ENCODE measurements at places on chromosomes 3 and 15.

DNA sequence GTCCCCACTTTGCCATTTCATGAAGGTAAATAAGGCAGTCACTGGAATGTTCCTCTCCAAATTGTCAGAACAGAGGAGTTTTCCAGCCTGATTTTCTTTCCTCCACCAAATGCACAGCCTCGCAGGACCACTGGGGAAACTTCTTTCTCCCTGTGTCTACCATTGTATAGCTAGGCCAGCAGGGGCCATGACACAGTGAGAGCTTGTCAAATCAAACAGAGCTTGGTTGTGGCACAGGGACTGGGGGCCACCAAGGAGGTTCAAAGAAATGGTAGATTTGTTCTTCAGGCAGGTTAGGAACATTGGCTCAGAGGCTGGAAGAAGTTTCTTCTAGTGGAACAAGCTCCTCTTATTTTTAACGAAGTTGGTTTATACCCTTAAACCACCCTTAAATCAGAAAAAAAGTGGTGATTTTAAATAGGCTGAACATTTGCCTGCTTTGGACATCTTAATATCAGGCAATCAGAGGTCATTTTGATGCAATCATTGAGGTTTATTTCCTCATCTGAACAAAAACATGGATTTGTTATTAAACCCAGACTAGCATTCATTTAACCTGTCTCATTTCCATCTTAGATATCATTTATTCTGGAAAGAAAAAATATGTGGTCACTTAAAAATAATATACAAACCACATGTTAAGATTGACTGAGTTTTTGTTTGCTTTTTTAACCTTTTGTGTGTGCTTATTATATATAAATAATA lies 105.6 kb downstream of the GTPBP8 start:
- no peak for DNase-seq

GRCh38 chr3:152243721-152244516 lies 24.8 kb upstream of the MBNL1 start:
- DNase-seq: no peak

DNA sequence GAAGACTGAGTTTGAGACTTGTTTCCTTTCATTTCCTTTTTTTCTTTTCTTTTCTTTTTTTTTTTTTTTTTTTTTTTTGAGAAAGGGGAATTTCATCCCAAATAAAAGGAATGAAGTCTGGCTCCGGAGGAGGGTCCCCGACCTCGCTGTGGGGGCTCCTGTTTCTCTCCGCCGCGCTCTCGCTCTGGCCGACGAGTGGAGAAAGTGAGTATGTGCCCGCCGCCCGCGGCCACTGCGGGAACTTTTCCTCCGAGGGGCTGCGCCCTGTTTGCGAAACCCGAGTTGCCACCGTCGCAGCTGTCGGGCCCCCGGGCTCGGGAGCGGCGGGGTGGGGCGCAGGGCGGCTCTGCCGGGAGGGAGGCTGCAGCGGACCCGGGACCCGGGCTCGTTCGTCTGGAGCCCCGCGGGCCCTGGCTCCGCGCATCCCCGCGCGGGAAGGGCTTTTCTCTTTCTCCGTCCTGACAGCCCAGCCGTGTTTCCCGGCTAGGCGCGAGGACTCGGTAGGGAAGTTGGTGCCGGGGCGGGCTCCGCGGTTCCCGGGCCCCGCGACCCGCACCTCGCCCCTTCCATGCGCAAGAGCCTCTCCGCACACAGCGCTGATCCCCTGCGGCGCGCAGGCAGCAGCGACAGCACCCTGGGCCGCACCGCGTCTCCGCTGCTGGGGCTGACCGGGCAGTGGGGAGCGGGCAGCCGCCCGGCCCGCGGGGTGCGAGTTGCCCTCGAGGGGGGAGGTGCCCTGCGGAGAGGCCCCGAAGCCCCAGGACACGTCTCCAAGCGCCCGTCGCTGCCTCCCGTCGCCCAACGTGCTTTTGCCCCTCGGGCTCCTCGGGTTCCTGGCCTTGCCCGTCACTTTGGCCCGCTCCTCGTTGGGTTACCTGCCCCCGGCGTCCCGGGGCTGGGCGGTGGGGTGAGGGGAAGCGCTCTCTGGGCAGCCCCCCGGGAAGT lies 1.4 kb downstream of the IGF1R start:
- DNase-seq: peak; percentile 13

DNA sequence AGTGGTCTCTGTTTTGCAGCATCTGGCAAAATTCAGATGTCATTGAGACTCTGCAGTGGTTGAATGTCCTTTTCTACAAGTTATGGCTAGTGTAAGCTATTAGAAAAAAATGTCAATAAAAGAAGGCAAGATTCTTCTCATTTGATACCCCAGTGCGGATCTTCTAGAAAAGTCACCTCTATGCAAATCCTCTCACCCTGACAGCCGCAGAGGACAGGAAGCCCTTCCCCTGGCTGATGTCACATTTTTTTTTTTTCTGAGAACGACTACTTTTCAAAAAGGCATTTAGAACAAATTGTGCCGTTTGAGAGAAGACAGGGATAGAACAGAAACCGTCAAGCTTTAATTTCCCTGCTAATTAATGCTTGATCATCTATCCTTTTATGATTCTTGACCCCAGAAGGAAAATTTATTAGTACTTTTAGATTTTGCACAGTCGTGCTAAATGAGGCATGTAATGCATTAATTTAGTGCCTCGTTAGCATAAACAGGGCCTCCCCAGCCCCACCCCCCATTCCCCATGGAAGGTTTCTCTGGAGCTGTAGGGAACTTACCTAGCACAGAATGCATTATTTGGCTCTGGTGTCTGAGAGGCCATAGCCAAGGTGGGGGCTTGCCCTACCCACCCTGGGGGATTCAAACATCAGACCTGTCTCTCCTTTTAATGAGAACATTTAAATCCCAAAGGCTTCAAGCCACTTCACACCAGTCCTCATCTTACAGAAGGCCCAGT lies 183.8 kb downstream of the OPA1 start:
- no peak for DNase-seq

GRCh38 chr3:194930377-194931204 lies 244.9 kb downstream of the FAM43A start:
- DNase-seq: no peak

DNA sequence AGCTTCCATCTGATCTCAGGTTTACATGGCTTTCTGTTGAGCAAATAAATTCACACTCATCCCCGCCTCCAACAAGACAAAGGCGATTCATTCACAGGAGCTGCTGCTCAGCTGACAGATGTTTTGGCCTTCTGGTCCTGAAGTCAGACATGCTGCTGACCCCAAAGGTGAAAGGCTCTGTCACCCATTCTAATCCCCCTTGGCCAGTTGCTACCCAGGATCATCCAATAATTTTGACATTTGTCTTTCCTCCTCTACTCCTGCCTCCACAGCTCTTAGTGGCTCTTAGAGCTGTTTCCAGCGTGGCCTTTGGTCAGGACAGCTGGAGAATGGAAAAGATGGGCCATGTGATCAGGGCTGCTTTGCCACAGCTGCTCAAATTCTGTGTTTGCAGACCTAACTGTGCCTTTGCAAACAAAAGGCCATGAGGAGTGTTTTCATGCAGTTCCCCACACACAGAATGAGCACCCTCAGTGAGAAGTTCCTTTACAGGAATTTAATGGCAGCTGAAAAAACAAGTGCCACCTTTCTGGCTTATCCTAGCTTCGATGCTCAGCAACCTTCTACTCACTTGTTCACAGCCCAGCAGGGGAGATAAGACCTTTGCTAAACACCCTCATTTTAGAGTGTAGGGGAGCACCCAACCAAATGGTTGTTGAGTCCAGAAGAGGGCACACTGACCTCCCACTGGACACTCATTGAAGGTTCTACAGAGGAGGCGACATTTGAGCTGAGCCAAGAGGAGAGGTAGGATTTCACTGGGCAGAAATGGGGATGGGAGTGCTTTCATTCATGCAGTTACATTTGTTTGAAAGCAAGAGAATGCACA lies 39.0 kb downstream of the CYP19A1 start:
- DNase-seq: no peak

DNA sequence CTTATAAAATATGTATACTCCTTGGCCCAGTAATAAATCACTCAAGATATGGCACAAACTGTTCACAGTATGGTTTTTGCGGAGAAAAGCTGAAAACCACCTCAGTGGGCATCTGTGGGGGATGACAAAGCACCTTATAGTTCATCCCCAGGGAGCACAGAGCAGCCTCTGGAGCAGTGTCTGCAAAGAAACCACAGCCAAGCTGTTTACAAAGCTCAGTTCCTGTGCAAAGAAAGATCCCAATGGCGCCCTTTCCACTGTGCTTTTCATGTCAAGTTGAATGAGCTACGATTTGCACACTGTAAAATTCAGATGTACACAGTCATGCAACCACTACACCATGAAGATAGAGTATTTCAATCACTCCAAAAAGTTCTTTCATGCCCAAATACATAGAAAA lies 2.5 kb upstream of the EFCC1 start:
- DNase-seq: no peak

DNA sequence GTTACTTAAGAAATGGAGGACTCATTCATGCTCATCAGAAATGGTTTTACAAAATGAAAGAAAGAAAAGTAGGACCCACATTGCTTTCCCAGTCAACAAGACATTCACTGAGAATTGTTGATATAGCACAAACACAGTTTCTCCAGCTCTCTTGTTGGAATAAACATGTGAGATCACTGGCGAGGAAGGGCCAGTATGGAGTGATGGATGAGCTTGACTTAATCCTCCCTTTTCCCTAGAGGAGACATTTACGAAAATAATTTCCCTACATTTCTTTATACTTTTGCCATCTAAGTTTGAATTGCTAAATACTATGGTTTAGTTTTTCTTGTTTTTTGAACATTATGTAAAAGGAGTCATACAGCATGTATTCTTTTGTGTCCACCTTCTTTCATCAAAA lies 15.9 kb upstream of the UBE3A start:
- DNase-seq: no peak

DNA sequence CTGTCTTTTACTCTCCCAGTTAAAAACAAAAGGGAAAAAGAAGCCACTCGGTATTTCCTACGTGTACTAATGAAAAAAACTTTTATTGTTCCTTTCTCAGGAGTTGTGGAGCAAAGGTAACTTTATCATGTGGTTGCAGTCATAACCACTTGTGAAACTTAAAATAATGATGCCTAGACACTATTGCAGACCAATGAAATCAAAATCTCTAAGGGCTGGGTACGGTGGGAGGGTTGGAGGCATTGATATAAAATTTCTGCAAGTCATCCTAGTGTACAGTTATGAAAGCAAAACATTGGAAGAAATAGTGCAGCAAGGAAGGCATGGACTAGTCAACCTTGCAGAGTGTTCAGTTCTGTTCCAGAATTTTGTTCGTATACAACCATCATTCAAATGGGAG lies 808.8 kb downstream of the TUSC7 start:
- DNase-seq: no peak

DNA sequence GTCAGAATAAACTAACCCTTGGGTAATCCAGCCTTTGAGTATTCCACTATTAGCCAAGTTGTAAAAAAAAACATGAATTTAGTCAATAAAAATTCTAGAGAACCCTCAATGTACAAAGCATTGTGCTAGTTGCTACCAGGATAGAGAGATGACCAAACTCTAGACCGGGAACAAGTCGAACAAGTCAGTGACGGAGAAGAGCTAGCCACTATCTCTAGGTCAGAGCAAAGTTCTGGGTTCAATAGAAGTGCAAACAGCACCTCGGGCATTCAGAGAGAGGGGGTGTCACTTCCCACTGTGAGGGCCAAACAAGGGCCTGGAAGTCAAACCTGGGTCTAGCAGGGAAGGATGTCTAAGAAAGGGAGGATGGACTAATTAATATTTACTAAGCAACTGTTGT lies 2.3 kb upstream of the ADCY5 start:
- DNase-seq: no peak

DNA sequence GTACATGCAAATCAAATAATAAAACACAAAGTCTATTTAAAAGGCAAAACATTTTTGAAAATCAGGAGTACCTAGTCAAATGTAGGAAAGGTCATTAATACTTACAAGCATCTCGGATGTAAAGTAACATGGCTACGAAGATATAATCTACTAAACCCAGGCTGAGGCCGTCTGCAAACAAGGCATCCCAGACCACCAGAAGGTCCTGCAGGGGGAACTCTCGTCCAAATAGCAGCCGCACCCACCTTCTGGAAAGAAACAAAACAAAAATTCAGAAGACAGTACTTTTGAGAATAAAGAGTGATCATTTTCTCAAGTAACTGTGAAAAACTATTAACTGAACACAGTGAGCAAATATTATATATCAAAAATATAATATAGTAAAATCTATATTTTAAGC lies 423.1 kb downstream of the PLCL2 start:
- no peak for DNase-seq

- no peak for DNase-seq
These were observed 64.4 kb downstream of the LINGO1 start for GRCh38 chr15:77568014-77568972.

GRCh38 chr3:184718431-184718830 lies 6.6 kb upstream of the MAGEF1 start:
- DNase-seq: no peak

DNA sequence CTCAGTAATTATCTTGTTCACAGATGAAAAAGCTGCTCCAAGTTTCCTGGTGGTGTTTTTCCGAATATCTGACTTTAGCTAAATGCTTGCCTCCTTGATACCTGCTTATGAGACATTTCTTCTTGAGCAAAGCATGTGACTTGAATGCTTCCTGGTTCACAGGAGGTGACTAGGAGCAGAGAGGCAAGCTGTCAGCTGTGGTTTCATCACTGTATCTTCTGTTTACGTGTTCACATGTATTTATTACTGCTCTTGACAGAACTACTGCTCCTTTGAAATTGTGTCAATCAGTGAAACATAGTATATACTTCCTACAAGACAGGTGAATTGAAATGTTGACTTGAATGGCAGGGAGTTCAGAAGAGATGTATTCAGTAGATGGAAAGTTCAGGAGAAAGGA lies 8.9 kb upstream of the SPPL2A start:
- DNase-seq: no peak

- DNase-seq: no peak
These were observed 94.4 kb downstream of the LRRN1 start for GRCh38 chr3:3893590-3893989.

DNA sequence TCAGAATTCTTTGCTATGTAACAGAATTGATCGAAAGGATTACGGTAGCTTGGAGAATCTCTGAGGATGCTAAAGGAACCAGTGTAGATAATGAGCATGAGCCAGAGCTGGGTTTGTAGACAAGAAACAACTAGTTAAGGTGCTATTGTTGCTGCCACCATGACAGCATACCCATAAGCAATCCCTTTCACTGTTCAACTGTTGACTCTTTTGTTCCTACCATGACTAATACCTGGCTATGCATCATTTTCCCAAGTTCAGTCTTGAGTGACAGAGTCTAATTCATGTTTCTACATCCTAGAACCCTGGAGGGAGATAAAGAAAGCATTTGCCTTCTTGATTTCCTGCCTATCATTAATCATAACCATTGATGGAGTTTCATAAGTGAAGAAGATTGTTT lies 600.3 kb downstream of the OTOL1 start:
- no peak for DNase-seq

All from stimulated activated CD4-positive, alpha-beta T cell treated with anti-CD3 and anti-CD28 coated beads, Interleukin-15, amount 100 ng/mL, for 1 hour (primary cell).